ENCODE measurements at places on chromosomes 4 and X.

GRCh38 chr4:172706000-172706399 is 462.6 kb upstream of the GALNT7 start:
- no peak for DNase-seq

GRCh38 chrX:96425200-96425599 is 259.4 kb upstream of the DIAPH2 start:
- DNase-seq: no peak

DNA sequence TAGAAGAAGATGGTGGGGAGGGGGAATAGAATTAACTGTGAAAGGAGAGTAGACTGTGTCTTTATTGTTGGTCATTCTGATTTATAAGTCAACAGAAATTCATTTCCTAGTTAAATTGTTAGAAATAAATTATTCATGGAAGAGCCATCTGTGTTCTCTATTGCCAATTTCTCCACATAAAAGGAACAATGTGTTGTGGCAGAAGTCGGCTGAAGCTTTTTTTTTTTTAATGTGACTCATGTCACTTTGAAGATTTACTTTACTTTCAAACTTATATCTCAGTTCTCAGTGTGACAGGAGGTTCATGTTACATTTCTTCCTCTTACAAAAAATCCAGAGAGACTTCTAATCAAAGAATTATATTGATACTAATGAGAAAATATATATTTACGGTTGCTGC is 60.5 kb downstream of the CPE start:
- DNase-seq: no peak

GRCh38 chrX:10130354-10130753 is 26.4 kb upstream of the CLCN4 start:
- DNase-seq: no peak

- DNase-seq: no peak
These were observed 561.1 kb upstream of the NDST4 start for GRCh38 chr4:115674485-115674884.

DNA sequence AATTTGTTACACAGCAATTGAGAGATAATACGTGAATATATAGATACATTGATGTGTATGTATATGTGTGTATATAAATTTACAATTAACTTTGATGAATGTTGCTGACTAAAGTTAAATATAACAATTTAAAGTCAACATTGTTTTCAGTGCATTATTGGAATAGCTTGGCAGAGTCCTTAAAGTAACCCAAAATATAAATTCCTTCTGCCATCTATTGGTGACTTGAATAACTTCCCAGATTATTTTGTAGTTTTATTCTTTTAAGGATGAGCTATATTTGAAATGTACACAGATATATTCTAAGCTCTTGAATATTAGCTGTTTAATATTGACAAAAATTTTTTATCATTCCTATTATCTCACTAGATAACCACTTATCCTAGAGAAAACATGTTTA is 298.2 kb upstream of the FSTL5 start:
- no peak for DNase-seq

- DNase-seq: no peak
These were observed 49.1 kb upstream of the FBXW7 start for GRCh38 chr4:152585023-152585441.

DNA sequence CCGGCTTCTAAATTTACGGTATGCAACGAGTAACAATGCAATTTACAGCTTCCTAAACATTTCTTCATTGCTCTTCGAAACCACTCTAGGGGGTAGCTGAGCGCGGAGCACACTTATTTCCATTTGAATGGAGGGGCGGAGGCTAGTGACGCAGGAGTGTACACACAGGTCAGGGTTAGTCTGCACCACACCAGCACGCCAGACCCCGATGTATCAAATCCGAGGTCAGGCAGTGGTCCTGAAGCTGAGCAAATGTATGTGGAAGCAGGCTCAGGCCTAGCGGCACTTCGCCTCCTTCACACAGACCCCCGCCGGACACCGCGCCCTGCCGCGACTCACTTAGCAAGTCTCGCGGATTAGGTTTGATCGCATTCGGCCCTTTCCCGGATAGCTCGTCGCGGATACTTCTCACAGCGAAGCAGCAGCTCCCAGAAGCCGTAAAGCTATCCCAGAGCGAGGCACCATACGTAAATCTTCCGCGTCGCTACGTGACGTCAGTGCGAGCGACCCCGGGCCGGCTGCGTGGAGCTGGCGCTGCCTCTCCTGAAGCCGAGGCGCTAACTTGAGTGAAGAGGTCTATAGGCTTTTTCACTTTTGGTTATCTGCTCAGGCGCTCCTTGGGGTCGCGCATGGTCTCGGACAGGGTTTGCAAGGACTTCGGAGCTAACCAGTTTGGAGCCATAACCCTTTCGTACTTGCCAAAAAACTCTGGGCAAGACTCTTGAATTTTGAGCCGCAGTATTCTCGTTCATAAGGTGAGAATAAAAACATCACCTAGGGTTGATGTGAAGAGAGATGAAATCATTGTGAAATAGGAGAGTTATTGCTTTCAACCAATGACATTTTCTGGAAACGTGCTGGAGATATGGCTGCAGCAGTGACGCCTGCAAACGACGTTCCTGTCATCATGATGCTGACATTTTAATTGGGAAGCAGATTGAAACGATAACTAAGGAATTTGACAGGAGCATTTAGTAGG is at the start of gene AASDH:
TSS of gene AASDH (minus strand) at position 469 of the 979 bp plus-strand sequence. CDS start 3,192 bp downstream, outside the sequence.
- peak; percentile 59 for DNase-seq

GRCh38 chrX:19303256-19303880 is 40.4 kb upstream of the PDHA1 start:
- no peak for DNase-seq

- no peak for DNase-seq
These were observed 548.3 kb upstream of the SLIT2 start for GRCh38 chr4:19703391-19703790.

DNA sequence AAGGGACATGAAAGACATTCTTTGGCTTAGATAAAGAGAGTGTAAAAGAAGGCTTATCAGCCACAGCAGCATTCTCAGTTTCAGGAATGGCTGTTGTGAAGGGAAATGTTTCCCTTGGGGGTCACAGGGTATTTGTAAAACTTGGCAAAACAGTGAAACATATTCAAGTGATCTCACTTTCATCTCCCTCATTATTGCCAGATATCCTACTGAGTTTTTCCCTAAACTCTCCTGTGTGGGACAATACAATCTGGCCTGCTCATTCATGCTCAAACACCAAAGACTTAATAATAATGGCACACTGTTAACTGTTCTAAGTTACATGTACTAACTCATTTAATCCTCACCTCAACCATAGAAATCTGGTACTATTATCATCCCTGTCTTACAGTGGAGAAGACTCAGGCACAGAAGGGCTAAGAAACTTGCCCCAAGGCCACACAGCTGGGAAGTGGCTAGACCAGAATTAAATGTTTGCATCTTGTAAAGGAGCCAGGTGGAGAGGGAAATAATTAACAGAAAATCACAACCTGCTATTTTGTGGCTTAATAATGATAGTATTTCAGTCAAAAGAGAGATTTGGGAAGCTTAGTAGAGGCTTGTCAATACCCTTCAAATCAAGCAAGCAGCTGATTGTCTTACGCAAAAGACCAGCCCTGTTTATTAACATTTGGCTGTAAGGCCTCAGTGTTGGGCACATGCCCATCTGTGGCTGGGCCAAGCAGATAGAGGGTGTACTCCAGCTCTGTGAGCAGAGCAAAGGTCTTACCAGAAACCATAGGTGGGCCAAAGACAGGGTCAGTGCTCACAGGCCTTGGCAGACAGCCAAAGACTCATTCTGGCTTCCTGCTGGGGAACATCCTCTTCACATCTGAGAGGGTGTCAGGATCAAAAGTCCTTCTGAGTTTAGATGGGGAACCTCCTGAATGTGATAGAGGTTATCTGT is 17.3 kb downstream of the SMPX start:
- DNase-seq: no peak

GRCh38 chrX:21725496-21725895 is 32.4 kb downstream of the SMPX start:
- DNase-seq: no peak

DNA sequence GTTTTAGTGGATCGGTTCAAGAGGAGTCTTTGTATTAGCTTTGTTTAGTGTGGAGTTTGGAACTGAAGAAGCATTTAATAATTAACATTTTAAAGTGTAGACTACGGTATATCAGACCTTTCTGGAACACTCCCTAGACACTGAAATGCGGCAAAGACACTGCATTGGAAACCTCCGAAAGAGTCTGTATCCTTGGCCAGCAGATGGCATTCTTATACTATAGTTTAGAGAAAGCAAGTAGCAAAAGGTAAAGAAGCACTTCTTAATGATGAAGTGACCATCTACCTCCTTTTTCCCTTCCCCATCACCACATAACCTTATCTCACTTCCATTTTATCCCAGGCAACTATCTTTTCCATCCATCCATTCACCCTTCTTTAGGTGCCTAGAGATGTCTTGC is 7.6 kb downstream of the FABP2 start:
- DNase-seq: peak; percentile 71

GRCh38 chr4:96775501-96775900 is 935.6 kb downstream of the PDHA2 start:
- no peak for DNase-seq

DNA sequence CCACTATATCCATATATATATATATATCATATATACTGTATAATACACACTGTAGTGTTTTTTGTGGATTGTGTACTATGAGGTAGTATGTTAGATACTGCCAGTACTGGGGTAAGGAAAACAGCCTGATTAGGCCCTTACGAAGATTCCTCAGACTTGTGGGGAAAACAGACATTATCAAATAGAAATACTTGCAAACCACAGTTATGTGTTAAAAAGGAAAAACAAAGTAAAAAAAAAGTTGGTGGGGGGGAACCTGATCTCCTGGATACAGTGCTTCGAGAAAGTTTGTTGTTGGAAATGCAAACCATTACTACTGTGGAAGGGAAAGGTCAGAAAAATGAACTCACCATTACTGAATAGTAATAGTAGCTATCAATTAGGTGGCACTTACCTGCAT is 53.0 kb downstream of the PKD2 start:
- DNase-seq: no peak

DNA sequence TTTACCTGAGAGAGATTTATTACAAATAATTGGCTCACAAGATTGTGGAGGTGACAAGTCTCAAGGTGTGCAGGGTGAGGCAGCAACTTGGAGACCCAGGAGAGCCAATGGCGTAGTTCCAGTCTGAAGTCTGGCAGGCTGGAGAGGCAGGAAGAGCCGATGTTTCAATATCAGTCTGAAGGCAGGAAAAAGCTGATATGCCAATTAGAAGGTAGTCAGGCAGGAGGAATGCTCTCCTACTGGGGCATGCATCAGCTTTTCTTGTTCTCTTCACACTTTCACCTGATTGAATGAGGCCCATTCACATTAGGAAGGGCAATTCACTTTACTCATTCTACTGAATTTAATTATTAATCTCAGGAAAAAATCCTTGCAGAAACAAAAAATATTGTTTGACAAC is 1351.7 kb upstream of the ADGRL3 start:
- no peak for DNase-seq

DNA sequence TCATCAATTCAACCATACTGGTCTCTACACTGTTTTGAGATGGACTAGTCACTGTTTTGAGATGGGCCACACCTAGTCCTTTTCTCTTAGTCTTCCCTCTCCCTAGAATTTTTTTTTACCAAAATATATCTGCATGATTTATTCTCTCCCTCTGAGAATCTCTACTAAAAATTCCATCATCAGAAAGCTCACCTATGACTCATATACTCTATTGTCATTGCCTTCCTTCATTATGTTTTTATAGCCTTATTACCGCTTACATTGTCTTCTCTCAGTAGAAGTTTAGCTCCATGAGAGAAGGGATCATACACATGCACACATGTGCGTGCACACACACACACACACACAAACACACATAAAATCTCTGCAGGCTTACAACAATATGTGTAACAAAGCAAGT is 303.6 kb downstream of the PCDH10 start:
- no peak for DNase-seq

DNA sequence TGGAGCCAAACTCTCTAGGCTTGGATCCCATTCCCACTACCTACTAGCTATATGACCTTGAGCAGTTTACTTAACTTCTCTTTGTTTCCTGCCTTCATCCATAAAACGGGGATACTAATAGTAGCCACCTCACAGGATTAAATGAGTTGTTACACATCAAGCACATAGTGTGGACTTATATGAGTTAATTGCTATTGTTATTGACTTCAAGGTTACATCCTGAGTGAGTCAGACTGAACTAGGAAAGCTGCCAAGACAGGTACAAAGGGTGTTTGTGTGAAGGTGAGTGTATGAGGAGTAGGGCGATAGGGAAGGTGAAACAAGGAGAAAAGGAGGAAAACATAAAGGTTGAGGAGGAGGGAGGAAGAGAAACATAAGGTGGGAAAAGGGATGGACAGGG is 32.2 kb downstream of the TFDP3 start:
- DNase-seq: no peak

DNA sequence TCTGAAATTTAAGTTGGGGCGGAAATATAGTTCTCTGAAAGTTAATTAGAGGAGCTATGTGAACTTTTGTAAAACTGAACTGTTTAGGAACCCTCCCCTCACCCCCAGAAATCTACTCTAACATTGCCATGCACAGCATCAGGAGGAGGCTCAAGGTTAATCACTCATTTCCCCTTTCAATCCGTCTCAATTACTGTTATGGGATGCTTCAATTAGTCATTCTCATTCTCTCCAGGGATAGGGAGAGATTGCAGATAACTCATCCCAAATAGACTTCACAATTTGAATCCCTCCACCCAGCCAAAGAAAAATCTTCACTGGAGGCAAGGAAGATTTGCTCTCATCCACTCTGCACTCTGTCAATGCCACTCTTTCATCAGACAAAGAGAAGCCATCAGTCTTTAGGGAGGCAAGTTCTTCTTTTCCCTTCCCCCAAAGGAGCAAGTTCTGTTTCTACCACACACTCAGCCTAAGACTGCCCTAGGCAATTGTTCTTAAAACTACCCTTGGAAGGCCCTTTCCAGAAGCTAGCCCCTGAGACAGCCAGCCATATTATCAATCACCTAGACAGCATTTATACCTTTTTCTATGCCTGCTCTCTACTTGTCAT is 140.4 kb downstream of the SLC10A7 start:
- DNase-seq: no peak

DNA sequence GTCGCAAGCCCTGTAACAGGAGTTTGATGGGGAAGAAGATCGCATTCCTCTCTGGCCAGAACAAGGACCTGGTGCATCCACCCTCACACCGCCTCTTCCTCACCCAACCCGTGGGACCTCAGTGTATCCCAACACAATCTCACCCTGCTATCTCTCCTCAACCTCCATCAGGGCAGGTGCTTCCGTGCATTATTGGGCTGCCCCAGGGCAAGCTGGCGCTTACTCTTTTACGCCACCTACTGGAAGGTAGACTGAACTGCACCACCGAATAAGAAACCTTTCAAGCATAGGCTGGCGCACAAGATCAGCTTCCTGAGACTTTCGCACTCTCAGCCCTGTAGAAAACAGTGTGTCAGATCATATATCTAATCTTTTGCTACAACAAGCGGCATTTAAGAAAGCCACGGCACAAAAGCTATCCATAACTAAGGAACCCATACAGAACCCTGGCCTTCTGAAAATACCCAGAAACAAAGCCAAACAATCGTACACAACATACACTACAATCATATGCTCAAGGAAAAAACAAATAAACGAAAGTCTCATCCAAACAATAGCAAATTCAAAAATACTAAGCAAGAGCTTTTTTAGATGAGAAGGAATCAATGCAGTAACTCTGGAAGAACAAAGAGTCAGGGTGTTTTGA is 209.3 kb downstream of the UGT8 start:
- no peak for DNase-seq

GRCh38 chrX:39591099-39591498 is 506.7 kb downstream of the BCOR start:
- no peak for DNase-seq

Data from ascending aorta (tissue), 2 donors.